ENCODE measurements at places on chromosomes 5 and 9.

GRCh38 chr9:125942125-125942524 lies 195.0 kb downstream of the PBX3 start:
- no peak for DNase-seq

DNA sequence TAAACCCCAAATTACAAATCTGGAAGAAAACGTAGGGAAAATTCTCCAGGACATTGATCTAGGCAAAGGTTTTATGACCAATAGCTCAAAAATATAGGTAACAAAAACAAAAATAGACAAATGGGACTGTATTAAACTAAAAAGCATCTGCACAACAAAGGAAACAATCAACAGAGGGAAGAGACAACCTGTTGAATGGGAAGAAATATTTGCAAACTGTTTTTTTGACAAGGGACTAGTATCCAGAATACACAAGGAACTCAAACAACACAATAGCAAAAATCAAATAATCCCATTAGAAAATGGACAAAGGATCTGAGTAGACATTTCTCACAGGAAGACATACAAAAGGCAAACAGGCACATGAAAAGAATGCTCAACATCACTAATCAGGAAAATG lies 386.3 kb downstream of the ENC1 start:
- no peak for DNase-seq

- DNase-seq: no peak
Observed at GRCh38 chr5:24376210-24376609, 268.6 kb downstream of the CDH10 start.

- DNase-seq: peak; percentile 50
Observed at GRCh38 chr9:35954942-35955546, 2.9 kb downstream of the OR2S2 start.

DNA sequence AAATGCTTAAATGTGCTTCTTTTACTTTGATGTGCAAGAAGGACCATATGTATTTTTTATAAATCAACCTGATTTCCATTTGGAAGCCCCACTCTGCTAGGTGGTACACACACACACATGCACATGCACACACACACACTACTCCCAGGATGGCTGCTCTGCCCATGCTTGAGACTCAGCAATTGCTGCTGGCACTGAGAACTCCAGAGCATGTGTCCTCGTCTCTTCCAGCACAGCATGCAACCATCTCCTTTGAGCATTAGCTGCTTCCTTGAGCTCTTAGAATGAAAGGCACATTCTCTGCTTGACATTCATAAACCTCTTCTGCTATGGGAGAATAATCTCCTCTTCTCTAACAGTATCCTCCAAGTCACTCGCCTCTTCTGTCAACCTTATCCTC lies 115.9 kb downstream of the FEM1C start:
- no peak for DNase-seq

GRCh38 chr9:128558431-128559310 lies 6.3 kb downstream of the SPTAN1 start:
- DNase-seq: peak; percentile 88

DNA sequence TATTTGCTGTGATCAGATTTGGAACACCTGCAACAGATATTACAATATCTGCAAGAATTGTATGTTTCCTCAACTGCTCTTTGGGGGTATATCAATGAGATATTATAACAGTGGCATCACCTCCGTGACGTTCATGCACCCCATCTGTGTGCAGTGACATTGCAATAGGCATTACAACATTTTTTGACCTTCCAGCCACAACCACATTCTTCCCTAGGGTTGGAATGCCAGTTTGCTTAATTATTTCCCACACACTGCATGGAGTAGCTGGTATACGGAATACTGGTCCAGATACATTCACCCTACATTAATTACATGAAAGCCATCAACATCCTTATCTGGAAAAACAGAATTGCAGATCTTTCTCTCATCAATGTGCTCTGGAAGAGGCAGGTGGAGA lies 42.3 kb downstream of the FBXO4 start:
- no peak for DNase-seq

DNA sequence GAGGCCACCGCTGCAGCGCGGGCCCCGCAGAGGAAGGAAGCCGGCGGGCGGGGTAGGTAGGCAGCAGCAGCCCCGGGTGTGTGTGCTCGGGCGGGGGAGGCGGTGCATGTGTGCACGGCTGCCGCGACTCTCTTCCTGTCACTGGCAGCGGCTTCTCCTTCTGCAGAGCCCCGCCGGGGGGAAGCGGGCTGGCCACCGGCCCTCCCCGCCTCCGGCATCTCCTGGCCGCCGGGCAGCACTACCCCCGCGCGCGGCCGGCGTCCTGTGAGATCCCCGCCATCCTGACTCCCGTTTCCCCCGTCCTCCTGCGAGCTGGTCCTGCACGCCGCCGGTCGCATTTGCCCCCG lies 315 bp downstream of the PIK3R1 start:
- no peak for DNase-seq

- no peak for DNase-seq
Observed at GRCh38 chr5:33328818-33329217, 111.9 kb upstream of the TARS1 start.

DNA sequence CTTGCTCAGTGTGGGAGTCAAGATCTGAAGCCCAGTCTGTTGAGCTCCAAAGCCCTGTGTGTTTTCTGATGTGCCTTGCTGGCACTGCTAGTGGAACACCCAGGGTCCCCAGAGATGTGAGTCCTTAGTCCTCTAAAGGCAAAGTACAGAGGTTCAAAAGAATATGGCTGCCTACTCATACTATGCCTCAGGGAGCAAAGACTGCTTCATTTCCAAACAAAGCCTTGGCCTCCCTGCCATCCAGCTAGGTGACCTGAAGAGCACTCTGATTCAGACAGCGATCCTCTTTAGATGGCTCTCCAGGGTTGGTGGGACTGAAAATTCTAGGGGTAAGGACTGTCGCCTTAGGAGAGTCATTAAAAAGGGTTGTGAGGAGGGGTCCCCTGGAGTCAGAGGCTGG lies 2.0 kb downstream of the PRLR start:
- DNase-seq: no peak

All from NCI-H2107 (cell line).